Gastrocnemius medialis (tissue), 4 donors: ENCODE measurements at places on chromosomes 3 and 15. TPM values are rescaled to one million over a fixed set of nuclear protein-coding genes. Genes with fewer than 3 reads are reported as not detected.

- no peaks in the 10 kb centered on the region for H3K4me1 ChIP-seq
- no peak overlapping the region for H3K4me3 ChIP-seq
- no peaks in the 10 kb centered on the region for H3K27me3 ChIP-seq
- no peak overlapping the region for H3K27ac ChIP-seq
- DNase-seq, result no peak
Observed at GRCh38 chr15:23860290-23861245, 173.5 kb upstream of the NDN start.

Gene TUSC7
- total RNA-seq, result not detected

DNA sequence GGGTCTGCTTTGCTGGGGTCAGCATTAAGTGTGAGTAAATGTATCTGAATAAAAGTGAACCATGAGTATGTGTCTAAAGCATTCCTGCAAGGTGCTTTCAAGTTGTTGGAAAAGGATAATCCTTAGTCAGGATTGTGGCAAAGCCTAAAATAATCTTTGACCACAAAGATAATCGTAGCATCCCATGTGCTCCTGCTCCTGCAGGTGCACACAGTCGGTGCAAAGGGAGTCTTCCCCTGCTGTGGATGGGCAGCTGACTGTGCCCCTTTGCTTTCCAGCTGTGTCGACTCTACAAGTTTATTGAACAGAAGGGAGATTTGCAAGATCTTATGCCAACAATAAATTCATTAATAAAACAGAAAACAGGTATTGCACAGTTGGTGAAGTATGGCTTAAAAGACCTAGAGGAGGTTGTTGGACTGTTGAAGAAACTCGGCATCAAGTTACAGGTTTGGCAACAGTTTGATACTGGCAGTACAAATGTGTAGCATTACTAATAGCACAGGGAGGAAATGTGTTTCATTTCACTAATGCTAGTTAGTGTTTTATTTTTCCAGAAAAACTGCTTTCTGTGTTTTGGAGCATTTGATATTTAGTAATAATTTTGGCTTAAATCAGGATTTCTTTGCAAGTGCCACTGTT is 22.6 kb downstream of the SRP14 start:
- no peaks in the 10 kb centered on the region for H3K27me3 ChIP-seq
- H3K4me1 ChIP-seq, result peaks cover 15% of the 10 kb centered on the region
- no peak for DNase-seq
- H3K36me3 ChIP-seq, result no peaks in the 10 kb centered on the region

DNA sequence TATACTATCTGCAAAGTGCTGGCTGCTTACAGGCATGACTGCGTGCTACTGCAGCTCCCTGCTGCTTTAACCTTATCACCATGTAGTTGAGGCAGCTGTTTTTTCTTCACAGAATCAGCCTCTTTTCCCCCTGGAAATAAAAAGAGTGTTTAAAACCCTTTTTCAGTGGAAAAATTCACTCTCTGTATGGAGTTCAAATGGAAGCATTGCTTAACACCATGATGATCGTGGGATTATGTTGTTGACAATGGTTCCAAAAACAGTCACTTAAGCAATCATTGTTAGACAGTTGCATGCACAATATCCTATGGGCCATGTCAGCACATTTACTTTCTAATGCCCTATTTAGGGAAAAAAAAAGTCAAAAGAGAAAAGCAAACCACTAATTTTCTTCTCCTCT is 536.4 kb downstream of the UNC13C start:
- H3K27ac ChIP-seq, result no peak overlapping the region
- H3K4me1 ChIP-seq, result peaks cover 6% of the 10 kb centered on the region
- no peak overlapping the region for H3K4me3 ChIP-seq

- H3K36me3 ChIP-seq, result no peaks in the 10 kb centered on the region
- no peak overlapping the region for H3K4me3 ChIP-seq
- no peak overlapping the region for H3K27ac ChIP-seq
Observed at GRCh38 chr15:83928392-83928734, 274.4 kb downstream of the ADAMTSL3 start.

DNA sequence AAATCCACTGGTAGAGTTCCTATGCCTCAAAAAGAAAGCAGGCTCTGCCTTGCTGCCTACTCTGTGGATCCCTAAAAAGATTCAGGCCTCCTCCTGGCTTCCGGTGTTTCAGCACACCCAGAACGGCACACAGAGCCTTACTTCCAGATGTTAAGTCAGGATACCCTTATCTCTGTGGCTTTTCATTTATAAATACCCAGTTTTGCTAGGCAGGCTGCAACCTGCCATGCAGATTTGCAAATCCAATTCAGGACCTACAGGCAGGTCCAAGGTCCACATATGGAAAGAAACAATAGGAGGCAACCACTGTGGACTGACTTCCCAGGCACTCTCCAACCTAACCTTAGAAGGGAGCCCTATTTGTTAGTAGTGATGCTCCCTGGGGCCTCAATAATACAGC is 30.7 kb downstream of the EFL1 start:
- no peak for DNase-seq
- H3K27me3 ChIP-seq, result no peaks in the 10 kb centered on the region
- H3K36me3 ChIP-seq, result no peaks in the 10 kb centered on the region
- no peak overlapping the region for H3K27ac ChIP-seq

- no peaks in the 10 kb centered on the region for H3K27me3 ChIP-seq
- no peaks in the 10 kb centered on the region for H3K4me1 ChIP-seq
- DNase-seq, result no peak
Observed at GRCh38 chr15:95739131-95739530, 591.4 kb upstream of the NR2F2 start.

Gene MANF
- 4.4 TPM for total RNA-seq

Gene MOBP
- total RNA-seq, result not detected

GRCh38 chr3:52679811-52680210 is 5.9 kb downstream of the PBRM1 start:
- DNase-seq, result no peak
- H3K4me3 ChIP-seq, result no peak overlapping the region
- H3K27me3 ChIP-seq, result no peaks in the 10 kb centered on the region
- H3K27ac ChIP-seq, result peak overlapping the region; percentile 16
- H3K4me1 ChIP-seq, result peaks cover 15% of the 10 kb centered on the region

DNA sequence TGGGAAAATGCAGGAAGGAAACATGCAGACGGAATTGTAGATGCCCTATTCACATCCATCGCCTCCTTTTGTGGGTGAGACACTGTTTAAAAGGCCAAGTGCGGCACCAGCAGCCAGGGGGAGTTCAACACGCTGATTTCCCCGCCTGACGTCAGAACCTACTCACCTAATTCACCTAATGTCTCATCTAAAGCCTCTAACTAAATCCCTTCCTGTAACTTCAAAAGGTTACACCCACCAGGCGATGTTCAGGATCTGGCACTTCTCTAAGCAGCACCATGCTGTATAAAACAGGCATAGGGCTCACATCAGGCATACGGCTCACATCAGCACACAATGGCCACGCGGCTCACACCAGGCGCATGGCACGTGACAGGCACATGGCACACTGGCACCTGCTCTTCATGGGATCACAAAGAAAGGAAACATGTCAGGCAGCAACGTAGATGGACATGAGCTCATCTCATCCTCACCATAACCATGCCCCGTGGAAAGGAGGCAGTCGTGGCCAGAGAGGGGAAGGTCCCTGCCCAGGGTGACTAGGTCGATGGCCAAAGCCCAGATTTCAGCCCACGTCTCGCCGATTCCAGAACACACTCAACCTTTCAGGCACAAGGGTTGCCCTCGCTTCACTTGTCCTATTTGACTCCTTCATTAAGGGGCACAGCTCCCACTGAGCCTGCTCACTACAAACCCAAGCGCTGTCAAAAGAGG is 21.7 kb downstream of the XXYLT1 start:
- no peaks in the 10 kb centered on the region for H3K36me3 ChIP-seq
- DNase-seq, result no peak
- H3K4me1 ChIP-seq, result peaks cover 14% of the 10 kb centered on the region

Gene CHRD
- 3.8 TPM for total RNA-seq

DNA sequence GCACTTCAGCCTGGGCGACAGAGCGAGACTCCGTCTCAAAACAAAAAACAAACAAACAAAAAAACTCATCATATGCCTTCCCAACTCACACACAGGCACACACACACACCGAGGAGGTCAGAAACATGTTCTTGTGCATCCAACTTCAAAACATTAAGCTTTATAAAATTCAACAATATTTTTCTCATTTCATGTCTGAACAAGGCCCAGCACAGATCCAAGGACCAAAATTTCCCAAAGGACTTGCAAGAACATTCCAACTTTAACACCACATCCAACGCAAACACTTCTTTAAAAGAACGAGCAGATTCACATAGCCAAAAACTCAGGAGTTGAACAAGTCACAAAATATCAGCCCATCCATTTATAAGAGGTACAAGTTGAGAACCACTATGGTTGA is 148.4 kb downstream of the MAGI1 start:
- H3K4me3 ChIP-seq, result no peak overlapping the region
- H3K27me3 ChIP-seq, result no peaks in the 10 kb centered on the region
- peaks cover 7% of the 10 kb centered on the region for H3K4me1 ChIP-seq
- H3K27ac ChIP-seq, result no peak overlapping the region
- DNase-seq, result no peak

DNA sequence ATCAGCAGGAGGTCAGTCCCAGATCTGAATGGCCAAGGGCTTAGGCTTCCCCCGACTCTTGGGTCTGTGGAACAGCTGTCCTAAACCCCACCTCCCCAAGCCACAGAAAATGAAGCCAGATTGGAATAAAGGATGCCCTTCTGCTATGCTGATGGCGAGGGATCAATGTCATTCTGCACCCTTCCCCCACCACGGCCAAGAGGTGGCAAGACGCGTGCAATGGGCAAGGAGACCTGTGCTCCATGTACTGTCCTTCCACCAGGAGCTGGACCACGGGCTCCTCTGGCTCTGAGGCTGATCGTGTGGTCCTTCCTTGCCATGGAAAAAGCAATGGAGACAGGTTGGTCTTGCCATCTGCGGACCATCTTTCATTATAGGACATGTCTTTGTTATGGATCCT is 32.6 kb upstream of the TBC1D21 start:
- no peak for DNase-seq
- peaks cover 4% of the 10 kb centered on the region for H3K27me3 ChIP-seq
- H3K4me1 ChIP-seq, result peaks cover 13% of the 10 kb centered on the region
- H3K27ac ChIP-seq, result no peak overlapping the region

GRCh38 chr3:111519178-111519855 is 22.7 kb upstream of the CD96 start:
- no peak for DNase-seq
- H3K4me3 ChIP-seq, result no peak overlapping the region
- H3K27ac ChIP-seq, result no peak overlapping the region

DNA sequence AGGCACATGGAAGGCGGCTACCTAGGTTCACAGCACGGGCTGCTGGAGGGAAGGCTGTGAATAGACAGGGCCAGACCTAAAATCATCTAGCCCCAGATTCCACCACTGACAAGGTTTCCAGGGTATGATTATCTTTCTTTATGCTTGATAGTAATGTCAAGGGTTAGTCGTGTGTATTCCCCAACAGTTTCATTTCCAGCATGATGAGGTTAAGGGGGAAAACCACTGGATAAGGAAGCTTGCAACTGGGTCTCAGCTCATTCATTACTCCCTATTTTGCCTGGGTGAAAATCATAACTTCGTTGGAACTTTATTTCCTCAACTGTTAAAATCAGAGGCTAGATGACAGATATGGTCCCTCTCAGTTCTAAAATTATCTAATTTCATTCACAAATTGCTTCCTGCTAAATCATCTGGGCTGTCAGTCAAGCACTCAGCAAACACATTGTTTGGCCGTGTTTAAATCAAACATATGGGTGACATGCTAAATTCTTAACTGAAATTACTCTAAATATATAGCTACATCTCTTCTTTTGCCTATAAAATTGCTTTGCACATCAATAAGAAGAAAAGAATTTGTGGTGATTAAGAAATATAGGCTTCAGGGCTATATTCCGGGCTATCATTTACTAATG is 111.7 kb downstream of the CYP19A1 start:
- DNase-seq, result no peak
- H3K36me3 ChIP-seq, result no peaks in the 10 kb centered on the region
- no peaks in the 10 kb centered on the region for H3K27me3 ChIP-seq
- H3K27ac ChIP-seq, result no peak overlapping the region
- no peaks in the 10 kb centered on the region for H3K4me1 ChIP-seq

DNA sequence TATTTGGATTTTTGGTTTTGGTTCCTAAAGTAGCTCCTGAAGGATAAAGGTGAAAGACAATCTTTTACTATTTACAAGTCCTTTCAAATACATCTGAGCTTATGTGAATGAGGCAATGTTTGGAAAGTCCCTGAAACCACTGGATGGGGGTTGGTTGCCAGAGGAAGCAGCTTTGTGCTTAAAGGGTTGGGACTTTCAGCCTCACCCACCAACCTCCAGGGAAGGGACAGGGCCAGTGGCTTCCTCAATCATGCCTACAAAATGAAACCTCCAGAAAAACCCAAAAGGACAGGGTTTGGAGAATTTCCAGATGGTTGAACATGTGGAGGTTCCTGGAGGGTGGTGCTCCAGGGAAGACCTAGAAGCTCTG is 20.9 kb upstream of the ABHD17C start:
- H3K4me3 ChIP-seq, result no peak overlapping the region
- H3K27ac ChIP-seq, result no peak overlapping the region
- no peaks in the 10 kb centered on the region for H3K27me3 ChIP-seq
- no peaks in the 10 kb centered on the region for H3K4me1 ChIP-seq

GRCh38 chr3:20141851-20142250 is 44.2 kb downstream of the SGO1 start:
- DNase-seq, result peak; percentile 13
- no peaks in the 10 kb centered on the region for H3K36me3 ChIP-seq
- no peaks in the 10 kb centered on the region for H3K27me3 ChIP-seq
- no peak overlapping the region for H3K4me3 ChIP-seq
- H3K27ac ChIP-seq, result peak overlapping the region; percentile 18

- H3K4me1 ChIP-seq, result peaks cover 20% of the 10 kb centered on the region
- H3K36me3 ChIP-seq, result no peaks in the 10 kb centered on the region
- no peak overlapping the region for H3K4me3 ChIP-seq
- H3K27ac ChIP-seq, result peak overlapping the region; percentile 95
- no peaks in the 10 kb centered on the region for H3K27me3 ChIP-seq
- no peak for DNase-seq
Observed at GRCh38 chr3:141436180-141436579, 50.6 kb upstream of the RASA2 start.

DNA sequence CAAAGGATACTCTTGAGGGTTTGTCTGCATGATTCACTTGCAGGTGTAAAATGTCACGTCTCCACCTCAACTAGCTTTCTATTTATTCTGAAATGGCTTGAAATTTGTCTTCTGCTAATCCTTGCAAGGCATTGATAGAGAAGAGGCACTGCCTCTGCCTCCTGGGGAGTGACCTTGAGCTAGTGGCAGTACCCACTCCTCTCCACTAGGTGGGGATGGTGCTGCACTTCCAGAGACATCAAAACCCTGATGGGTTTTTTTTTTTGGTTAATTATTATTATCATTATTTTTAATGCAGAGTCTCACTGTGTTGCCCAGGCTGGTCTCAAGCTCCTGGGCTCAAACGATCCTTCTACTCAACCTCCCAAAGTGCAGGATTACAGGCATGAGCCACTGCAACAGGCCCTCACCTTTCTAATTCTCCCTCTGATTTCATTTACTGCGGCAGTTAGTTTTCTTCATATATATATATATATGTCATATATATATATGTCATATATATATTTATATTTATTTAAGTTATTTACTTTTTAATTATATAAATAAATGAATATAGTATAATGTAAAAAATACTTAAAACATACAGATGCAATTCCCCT is 117.6 kb upstream of the EIF1B start:
- no peak overlapping the region for H3K27ac ChIP-seq
- H3K4me3 ChIP-seq, result no peak overlapping the region
- no peaks in the 10 kb centered on the region for H3K36me3 ChIP-seq
- H3K4me1 ChIP-seq, result peaks cover 3% of the 10 kb centered on the region
- DNase-seq, result no peak
